ENCODE measurements at places on chromosomes 6 and 20.
A peak's percentile ranks its signal among the peaks of the same experiment; 100 is the strongest.

GRCh38 chr20:62899633-62900051, 26.7 kb downstream of the DIDO1 start:
- DNase-seq = no peak

GRCh38 chr6:28606424-28607391, 81.0 kb downstream of the GPX5 start:
- peak; percentile 45 for DNase-seq

- no peak for DNase-seq
Measured at GRCh38 chr6:83152913-83153312, 40.2 kb downstream of the PGM3 start.

DNA sequence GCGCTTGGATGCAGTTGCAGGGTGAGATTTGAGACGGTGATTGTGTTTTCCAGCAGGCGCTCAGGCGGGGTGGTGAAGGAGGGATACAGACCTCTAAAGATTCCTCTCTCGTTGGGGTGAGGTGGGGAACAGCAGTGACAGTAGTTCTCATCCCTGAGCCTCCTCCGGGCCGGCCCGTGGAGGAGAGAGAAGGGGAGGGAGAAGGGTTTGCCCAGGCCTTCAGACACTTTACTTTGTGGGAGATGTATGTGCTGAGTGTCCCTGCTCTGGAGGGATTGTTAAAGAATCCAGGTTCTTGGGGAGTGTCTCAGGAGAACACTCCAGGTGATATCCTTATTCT, 41.0 kb downstream of the PSMB9 start:
- DNase-seq = no peak

DNA sequence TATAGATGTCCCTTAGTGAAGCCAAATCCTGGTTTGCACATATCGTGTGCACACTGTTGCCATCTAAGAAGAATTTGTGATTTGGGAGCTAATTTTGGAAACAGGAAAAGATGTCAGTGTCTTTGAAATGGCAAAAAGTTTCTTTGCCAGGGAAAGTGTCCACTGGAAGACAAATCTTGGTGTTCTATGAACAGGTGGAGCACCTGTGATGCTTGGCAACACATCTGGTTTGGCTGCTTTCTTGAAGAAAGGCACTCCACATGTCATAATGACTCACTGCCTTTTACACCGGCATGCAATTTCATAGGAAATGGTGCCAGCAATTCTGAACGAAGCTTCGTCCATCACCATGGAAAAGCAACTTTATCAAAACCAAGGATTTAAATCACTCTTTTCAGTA, 1040.0 kb upstream of the MAP3K7 start:
- no peak for DNase-seq

Measured in head of caudate nucleus (tissue), 42 donors.